ENCODE measurements at places on chromosomes 5 and 9. TPM values are rescaled to one million over a fixed set of nuclear protein-coding genes. Genes with fewer than 3 reads are reported as not detected.

Gene ALDOB
- not detected for total RNA-seq

Gene PCDHB6
- total RNA-seq, result 2.9 TPM

Gene RANBP17
- 17.5 TPM for total RNA-seq

Gene NSUN2
- 73.5 TPM for total RNA-seq

Gene HNRNPAB
- total RNA-seq, result 135 TPM

Gene ANKRD20A1
- 1.3 TPM for total RNA-seq

All from tibial nerve (tissue), 4 donors.